Thoracic aorta (tissue), 2 donors: ENCODE measurements at places on chromosomes 1 and 21. TPM values are rescaled to one million over a fixed set of nuclear protein-coding genes. Genes with fewer than 3 reads are reported as not detected.

Gene EPHA2
- total RNA-seq: 32.9 TPM

GRCh38 chr1:116154536-116154935, 43.3 kb downstream of the MAB21L3 start:
- peaks cover 8% of the 10 kb centered on the region for H3K4me1 ChIP-seq
- no peak overlapping the region for H3K4me3 ChIP-seq
- no peaks in the 10 kb centered on the region for H3K36me3 ChIP-seq
- no peak overlapping the region for H3K27ac ChIP-seq
- no peak for DNase-seq

GRCh38 chr1:19205403-19205802, 4.7 kb downstream of the UBR4 start:
- DNase-seq: no peak
- no peak overlapping the region for H3K27ac ChIP-seq
- no peaks in the 10 kb centered on the region for H3K27me3 ChIP-seq
- H3K4me1 ChIP-seq: peaks cover 55% of the 10 kb centered on the region

DNA sequence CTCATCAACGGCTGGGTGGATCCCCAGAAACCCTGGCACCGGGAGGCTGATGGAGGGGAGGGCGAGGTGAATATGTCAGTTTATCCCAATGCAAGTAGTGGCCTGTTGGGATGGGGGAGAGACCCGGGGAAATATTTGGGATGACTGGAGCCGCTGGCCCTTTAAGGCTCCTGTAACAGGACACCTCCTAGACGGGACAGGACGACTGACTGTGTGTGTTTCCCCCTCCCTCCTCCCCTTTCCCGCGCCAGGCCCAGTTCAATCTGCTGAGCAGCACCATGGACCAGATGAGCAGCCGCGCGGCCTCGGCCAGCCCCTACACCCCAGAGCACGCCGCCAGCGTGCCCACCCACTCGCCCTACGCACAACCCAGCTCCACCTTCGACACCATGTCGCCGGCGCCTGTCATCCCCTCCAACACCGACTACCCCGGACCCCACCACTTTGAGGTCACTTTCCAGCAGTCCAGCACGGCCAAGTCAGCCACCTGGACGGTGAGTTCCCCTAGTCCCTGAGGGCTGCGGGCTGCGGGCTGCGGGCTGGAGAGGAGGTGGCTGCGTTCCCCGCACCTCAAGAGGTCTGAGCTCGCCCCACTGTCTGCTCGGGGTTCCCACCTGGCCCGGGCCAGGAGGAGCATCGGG, 44.8 kb upstream of the CCDC27 start:
- H3K4me3 ChIP-seq: no peak overlapping the region
- H3K27me3 ChIP-seq: no peaks in the 10 kb centered on the region
- H3K36me3 ChIP-seq: no peaks in the 10 kb centered on the region

GRCh38 chr1:5973771-5974170, 18.5 kb downstream of the NPHP4 start:
- no peak overlapping the region for H3K27ac ChIP-seq
- no peak for DNase-seq
- no peaks in the 10 kb centered on the region for H3K27me3 ChIP-seq
- no peaks in the 10 kb centered on the region for H3K36me3 ChIP-seq
- H3K4me1 ChIP-seq: no peaks in the 10 kb centered on the region
